ENCODE measurements at places on chromosomes 2 and 18. TPM values are rescaled to one million over a fixed set of nuclear protein-coding genes. Genes with fewer than 3 reads are reported as not detected.

IL37 gene
- not detected for total RNA-seq

MORN2 gene
- total RNA-seq: 41.0 TPM

PTPN18 gene
- total RNA-seq: 26.2 TPM

MAP4K3 gene
- 16.2 TPM for total RNA-seq

SERPINB13 gene
- not detected for total RNA-seq

HOXD3 gene
- total RNA-seq: 0.20 TPM

NBAS gene
- 14.9 TPM for total RNA-seq

QPCT gene
- 20.4 TPM for total RNA-seq

TFPI gene
- 56.5 TPM for total RNA-seq

SAG gene
- total RNA-seq: not detected

RAB27B gene
- 10.5 TPM for total RNA-seq

FOXD4L1 gene
- total RNA-seq: 0.31 TPM

CIDEA gene
- not detected for total RNA-seq

LRRTM4 gene
- total RNA-seq: not detected

PDE11A gene
- total RNA-seq: 0.38 TPM

FNDC4 gene
- total RNA-seq: 3.7 TPM

HOXD13 gene
- 0.27 TPM for total RNA-seq

SH2D6 gene
- 1.5 TPM for total RNA-seq

PLCL1 gene
- not detected for total RNA-seq

All from A549 treated with Mapracorat at 1 μM for 4 hours (cell line).